NCI-H1092 treated with DMSO at 0.1 percent for 48 hours (cell line): ENCODE measurements at places on chromosomes 13 and 19.

DNA sequence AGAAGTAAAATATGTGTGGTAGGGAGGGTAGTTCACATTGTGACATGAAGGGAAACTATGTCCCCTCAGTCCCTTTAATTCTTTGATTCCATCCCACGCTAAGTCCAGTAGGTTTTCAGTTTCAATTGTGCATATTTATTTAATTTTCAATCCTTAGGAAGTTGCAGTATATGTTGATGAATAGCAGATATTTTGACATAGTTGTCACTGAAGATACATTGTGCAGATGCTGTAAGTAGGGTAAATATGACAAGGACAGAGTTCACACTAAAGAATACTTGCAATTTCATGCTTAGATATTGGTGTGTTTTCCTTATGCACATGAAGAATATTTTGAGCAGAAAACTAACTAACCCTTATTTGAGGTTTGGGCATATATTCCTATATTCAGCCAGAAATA is 595.4 kb upstream of the MIR17HG start:
- no peak for DNase-seq

DNA sequence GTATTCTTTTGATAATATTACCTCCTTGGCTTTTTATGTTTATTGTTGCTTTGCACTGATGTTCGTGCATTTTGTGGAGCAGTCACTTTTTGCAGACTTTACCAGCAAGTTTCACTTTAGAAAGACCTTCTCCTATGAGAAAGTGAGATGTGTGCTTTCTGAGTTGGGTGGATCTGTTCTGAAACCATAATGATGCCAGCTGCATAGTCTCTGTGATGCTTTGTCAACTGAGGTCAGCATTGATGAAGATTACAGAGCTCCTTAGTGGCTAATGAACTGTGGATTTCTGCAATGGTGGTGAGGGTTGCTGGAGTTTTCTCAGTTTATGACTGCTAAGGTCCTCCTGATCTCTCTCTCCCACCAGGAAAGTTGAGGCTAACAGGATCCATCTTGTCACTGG is 309.9 kb upstream of the SLITRK6 start:
- no peak for DNase-seq

- no peak for DNase-seq
Measured at GRCh38 chr13:36897054-36897616, 22.9 kb downstream of the SMAD9 start.

GRCh38 chr13:91693466-91693865 is 295.0 kb downstream of the GPC5 start:
- no peak for DNase-seq

- DNase-seq, result no peak
Measured at GRCh38 chr13:102295316-102296048, 106.4 kb downstream of the FGF14 start.

GRCh38 chr19:55176076-55176475 is 4.0 kb downstream of the SYT5 start:
- no peak for DNase-seq

DNA sequence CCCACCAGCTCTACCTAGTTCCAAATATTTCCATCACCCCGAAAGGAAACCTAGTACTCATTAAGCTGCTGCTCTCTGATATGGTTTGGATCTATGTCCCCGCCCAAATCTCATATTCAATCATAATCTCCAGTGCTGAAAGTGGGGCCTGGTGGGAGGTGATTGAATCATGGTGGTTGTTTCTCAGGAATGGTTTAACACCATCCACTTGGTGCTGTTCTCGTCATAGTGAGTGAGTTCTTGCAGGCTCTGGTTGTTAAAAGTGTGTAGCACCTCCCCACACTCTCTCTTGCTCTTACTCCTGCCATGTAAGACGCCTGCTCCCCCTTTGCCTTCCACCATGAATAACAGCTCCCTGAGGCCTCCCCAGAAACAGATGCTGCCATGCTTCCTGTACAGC is 43.4 kb upstream of the MED4 start:
- no peak for DNase-seq

GRCh38 chr19:29845574-29846176 is 33.9 kb downstream of the CCNE1 start:
- no peak for DNase-seq

DNA sequence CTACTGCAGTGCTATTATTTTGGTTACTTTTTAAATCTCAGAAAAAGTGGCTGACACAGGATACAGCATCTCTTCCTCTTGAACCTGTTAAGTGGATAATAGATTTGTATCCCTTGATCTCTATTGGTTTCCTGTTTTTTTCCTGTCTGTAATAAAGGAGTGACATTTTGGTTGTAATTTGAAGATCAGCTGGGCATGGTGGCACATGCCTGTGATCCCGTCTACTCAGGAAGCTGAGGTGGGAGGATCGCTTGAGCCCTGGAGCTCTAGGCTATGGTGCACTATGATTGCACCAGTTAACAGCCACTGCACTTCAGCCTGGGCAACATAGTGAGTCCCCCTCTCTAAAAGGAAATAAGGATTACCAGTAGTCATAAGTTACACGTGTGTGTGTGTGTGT is 46.8 kb downstream of the METTL21C start:
- DNase-seq, result no peak

DNA sequence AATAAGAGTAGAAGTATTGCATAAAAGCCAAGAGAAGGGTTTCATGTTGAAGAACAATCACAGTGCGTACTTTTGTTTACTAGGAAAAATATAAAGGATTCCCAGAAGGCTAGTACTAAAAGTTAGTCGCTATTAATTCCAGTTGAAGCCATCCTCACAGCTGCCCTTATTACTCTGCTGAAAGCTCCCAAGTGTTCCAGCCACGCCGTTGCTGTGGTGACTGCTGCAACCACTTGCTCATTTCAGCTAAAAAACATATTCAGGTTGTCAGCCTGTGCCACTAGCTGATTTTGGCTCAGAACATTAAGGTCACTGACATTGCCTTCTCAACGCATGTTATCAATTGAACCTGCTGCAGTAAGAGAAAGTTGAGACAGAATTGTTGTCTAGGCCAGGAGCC is 87.1 kb upstream of the FNDC3A start:
- DNase-seq, result no peak

GRCh38 chr13:43787997-43788396 is 1.2 kb upstream of the ENOX1 start:
- no peak for DNase-seq

DNA sequence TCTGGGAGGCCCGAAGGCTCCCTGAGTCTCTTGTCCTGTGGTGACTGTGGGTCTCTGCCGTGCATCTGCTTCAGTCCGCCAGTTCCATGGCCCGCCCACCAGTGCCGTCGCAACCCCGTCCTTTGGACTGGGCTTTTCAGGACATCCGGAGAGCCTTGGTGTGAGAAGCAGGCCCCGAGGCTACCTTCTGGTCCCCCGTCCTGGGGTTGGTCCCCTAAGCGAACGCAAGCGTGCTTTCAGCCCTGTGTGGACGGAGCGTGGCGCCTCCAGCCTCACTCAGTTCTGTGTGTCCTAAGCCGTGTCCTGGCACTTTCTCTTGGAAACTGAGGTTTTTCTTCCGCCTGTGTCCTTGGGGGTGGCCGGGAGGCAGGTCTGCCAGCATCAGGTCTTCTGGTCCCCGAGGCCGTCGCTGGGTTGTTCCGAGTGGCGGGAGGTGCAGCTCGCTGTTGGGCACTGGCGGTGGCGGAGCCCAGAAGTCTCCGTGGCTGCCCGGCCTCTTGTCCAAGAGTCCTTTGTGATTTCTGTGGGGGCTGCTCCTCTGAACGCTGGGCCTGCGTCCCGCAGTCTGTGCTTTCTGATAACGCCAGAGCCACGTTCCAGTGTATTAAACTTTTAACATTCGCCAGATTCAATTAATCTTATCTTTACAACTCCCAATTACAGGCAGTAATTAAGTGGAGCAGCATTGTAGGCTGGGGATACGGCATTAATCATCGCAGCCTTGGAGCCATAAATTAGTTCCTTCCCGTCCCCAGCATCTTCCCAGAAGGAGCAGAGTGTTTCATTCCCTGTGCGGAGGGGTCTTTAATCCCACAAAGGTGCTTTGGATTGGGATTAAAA is 99.5 kb downstream of the KDM4B start:
- DNase-seq, result no peak

DNA sequence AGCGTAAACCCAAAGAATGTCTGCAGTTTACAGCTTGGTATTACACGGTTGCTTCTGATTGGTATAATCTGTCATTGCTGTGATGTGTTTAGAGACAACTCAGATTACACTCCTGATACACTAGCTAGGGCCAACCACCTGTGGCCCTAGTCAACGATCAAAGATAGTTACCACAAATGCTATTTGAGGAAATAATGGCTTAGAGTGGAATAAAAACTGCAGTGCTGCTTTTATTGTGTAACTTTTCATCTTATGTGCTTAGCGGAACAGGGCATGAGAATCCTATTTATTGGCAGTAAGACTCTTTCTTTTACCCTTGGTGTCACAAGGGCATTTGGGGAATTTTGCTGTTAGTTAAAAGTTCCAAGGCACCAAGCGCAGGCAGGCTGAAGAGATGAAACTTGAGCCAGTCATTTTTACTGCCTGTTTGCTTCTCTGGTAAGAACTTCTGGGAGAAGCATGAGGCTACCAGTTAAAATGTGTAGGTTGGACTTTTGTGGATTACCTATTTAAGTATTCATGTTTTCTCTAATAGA is 363.3 kb downstream of the KCNRG start:
- DNase-seq, result no peak

- no peak for DNase-seq
Measured at GRCh38 chr13:71156550-71156949, 710.5 kb downstream of the DACH1 start.

- no peak for DNase-seq
Measured at GRCh38 chr13:98994080-98994479, 16.2 kb upstream of the DOCK9 start.

GRCh38 chr13:41995946-41996345 is 35.0 kb upstream of the VWA8 start:
- no peak for DNase-seq

- DNase-seq, result no peak
Measured at GRCh38 chr13:22357132-22357531, 686.3 kb downstream of the FGF9 start.

DNA sequence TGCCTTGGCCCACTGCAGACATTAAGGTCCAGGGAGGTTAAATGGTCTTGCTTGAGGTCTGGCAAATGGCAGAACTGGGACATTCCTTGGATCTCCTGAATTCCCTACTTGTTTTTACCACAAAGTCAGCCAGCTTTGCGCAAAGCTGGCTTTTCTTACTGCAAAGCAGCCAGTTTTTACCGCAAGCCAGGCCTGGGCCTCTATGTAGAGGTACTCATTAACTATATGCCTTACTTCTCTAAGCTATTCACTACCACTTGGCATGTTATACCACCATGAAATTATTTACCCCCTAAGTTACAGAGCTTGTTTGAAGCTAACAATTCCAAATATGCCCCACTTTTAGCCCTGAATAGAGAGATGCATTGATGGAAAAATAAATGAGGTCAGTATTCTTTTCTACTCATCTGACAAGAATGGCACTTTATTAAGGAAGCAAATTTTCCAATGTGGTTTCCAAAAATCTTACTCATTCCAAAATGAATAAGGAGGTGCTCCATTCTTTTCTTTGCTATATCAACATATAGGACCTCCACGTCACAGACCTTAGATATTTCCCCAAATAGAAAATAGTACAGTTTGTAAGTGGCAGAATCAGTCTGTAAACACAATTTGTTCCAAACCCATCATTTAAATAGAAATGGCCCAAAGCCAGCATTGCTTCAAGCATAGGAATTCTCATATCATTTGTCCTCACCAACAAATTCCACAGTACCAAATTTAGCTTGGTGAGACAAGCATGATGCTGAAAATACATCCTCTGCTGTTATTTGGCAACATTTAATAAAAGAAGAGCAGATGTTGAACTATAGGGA is 143.9 kb upstream of the TSC22D1 start:
- no peak for DNase-seq

- no peak for DNase-seq
Measured at GRCh38 chr19:49200238-49200862, 42.8 kb downstream of the TRPM4 start.

- DNase-seq, result no peak
Measured at GRCh38 chr13:112828082-112828699, 138.4 kb downstream of the ATP11A start.

GRCh38 chr19:39740395-39740794 is 2.6 kb upstream of the CLC start:
- DNase-seq, result no peak

DNA sequence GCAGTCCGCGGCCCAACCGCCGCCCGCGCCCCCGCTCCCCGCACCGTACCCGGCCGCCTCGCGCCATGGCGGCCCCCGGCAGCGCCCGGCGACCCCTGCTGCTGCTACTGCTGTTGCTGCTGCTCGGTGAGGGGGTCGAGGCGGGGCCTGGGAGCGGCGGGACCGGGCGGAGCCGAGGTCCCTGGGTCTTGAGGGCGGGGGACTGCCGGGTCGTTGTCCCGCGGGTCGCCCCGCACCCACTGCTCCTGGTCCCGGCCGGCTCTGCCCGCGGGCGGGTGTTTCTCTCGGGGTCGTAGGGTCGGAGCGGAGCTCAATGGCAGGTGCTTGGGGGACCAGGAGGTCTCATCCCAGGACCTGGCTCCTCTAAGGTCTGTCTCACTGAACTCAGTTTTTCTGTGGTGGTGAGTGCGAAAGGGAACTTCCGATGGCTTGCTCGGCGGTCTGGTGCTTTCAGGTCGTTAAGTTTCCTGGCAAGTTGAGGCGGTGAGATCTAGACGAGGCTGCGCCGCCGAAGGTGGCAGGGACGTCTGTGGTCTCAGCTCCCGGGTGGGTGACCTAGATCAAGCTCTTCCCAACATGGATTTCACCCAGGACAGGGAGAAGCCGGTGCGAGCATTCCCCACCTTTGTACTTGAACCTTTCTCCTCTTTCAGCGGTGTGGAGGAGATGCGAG is 467 bp downstream of the LAMP1 start:
- no peak for DNase-seq

DNA sequence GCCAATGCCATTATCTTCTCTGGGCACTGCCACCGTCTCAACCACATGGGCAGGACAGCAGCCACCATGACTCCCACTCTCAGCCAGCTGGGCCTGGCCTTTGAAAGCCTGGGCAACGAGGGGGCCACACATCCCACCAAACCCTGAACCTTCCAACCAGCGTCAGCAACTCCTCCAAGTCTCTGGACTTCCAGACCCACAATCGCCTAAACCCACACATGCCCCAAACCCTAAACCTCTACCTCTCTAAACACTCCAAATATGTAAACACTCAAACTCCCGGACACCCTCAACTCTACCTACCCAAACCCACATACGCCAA is 949 bp downstream of the C3 start:
- no peak for DNase-seq

DNA sequence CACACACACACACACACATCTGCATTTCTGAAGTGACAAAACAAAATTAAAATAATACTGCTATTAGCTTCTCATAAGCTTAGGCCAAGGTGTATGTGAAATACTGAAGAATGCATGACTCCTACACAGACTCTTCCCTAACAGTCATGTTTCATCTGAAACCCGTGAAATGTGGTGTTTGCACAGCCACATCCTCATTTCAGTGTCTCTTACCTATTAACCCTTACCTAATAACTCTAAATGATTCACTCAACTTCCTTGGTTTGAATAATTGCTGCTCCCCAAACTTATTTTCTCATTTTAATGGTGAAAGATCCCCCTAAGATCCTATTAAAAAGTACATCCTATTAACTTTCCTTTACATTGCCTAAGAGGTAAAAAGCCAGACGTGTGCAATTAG is 117.6 kb downstream of the MIPEP start:
- no peak for DNase-seq
